ENCODE measurements at places on chromosomes 1 and 21.

DNA sequence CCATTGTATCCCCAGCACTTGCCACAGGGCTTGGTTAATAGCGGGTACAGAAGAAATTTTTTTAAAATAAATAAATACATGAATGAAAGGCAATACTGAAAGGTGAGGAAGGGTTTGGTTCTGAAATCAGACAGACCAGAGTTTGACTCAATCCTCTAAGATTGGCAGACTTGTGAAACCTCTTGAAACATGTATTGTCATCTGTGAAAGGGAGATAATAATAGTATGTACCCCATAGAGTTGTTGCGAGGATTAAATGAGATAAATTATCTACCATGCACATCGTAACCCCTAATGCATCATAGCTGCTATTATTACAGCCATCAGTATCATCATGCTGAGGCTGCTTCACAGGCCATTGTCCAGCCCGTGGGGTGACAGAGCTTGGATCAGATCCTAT lies 41.4 kb downstream of the S1PR1 start:
- DNase-seq = no peak

GRCh38 chr1:233598891-233599541 lies 14.9 kb upstream of the KCNK1 start:
- DNase-seq = peak; percentile 25

DNA sequence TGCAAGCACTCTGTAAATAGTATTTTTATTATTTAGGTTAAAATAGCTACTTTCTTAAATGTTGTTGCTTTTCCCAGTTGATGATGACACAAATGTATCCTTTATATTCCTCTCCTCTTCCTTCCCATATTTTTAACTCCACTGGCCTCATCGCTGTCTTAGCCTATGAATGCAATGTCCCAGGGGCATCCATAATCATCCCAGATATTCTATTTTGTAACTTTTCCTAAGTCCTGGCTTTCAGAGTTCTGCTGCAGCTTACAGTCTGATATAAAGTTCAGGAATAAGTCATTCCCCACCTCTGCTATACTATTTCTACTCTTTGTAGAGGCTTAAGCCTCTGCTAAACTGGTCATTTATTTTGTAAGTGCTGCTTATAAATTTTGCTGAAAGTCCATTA lies 58.3 kb downstream of the ASTN1 start:
- no peak for DNase-seq

GRCh38 chr1:222522105-222522915 lies 25.6 kb downstream of the HHIPL2 start:
- no peak for DNase-seq

DNA sequence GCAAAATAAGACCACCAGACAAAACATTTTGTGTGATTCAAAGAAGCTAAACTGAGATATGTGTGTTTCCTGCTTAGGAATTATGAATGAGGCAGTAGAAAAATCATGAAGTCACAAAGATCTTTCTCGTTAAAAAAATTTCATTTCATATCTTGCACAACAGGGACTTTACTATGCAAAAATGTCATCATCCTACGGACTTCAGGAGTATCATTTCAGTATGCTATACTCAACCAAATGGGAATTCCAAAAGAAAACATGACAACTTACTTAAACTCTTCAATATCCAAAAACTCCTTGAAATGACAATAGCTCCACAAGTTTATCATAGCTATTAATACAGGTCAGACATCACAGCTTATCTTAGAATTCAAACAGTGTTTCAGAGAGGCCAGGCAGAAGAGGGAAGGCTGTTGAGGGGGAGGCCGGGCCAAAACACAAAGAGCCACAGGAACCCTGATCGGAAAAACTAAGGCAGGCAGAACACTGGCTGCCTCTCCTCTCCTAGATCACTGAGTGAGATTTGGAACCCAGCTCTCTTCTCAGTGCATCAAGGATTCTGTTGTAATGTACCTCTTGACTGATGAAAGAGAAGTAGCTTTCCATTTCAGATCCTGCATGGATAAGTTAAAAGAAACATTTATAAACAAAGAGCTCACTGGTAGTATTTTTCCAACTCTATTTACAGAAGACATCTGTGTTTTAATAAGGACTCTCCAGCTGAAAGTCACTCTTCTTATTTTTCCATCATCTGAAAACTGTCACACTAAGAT lies 66.9 kb downstream of the TESK2 start:
- DNase-seq = no peak

GRCh38 chr1:8858112-8858668 lies 20.3 kb downstream of the ENO1 start:
- DNase-seq = no peak

DNA sequence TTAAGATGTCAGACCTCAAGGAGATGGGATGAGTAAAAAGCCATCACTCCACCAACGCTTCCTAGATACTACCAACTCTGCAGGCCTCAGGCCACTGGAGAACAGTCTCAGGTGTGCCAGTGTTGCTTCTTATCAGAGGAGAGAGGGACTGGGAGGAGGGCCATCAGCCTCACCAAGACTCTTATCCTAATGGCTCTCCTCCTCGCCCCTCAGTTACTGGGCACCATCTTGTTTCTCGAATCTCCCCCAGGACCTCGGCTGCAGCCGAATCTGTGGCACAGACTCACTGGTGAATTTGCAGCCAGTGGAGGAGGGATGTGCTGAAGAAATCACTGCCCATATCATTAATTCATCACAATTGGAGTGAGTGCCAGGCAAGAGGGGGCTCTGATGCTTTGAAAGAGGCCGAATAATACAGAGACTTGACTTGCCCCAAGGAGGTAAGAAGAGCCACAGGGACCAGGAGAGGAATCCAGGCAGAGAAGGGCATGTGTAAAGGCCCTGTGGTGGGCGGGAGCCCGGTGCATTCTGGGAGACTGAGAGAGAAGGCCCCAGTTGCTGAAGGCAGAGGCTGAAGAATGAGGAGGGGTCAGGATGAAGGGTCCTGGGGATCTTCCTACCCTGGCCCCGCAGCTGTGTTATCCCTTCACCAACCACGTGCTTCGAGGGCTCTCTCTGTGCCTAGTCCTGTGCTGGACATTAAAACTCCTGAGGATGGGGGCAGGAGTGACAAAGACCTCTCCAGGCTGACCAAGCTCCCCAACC lies 129.8 kb downstream of the PTPRU start:
- no peak for DNase-seq
